ENCODE measurements at places on chromosomes 6 and 20.

DNA sequence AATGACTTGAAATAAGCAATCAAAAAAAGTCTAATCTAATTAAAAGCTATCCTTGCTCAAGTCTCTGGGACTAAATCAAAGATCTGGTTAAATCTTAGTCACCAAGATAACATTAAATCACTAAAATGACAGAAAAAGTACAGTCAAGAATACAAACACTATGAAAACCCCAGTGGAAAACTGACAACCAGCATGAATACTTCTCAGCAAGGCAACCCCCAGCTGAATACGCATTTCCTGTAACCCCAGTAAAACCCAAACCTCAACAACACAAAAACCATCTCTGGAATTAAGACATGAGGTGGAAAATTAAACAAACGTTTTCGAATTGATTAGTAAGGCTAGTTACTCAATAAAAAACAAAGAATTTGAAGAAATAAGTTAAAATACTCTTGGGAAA lies 23.7 kb upstream of the ZC3H12D start:
- DNase-seq = no peak

GRCh38 chr6:161727083-161727833 lies 453.4 kb upstream of the AGPAT4 start:
- no peak for DNase-seq

GRCh38 chr20:23050847-23051627 lies 1.6 kb upstream of the THBD start:
- no peak for DNase-seq

- DNase-seq = no peak
These were observed 764 bp downstream of the DNTTIP1 start for GRCh38 chr20:45792317-45793118.

DNA sequence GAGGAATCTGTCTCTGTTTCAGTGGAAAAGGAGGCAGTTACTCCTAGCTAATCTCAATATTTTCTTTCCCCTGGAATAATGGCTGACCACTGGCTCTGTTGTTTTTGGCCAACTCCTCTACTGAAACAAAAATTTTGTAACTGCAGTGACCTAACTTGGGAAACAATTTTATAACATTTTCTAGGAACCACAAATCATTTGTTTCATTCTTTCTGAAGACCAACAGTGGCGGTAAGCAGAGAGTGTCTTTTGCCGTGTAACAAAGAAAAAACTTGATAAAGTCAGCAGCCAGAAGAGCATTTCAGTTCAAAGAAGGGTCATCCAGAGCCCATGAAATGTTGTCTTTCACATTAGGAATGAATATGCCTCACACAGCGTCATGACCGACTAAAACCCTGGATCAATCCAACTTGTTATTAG lies 11.8 kb upstream of the BFSP1 start:
- no peak for DNase-seq

GRCh38 chr20:54212226-54212625 lies 4.3 kb downstream of the PFDN4 start:
- no peak for DNase-seq

GRCh38 chr6:114312931-114313330 lies 29.9 kb downstream of the HS3ST5 start:
- no peak for DNase-seq

DNA sequence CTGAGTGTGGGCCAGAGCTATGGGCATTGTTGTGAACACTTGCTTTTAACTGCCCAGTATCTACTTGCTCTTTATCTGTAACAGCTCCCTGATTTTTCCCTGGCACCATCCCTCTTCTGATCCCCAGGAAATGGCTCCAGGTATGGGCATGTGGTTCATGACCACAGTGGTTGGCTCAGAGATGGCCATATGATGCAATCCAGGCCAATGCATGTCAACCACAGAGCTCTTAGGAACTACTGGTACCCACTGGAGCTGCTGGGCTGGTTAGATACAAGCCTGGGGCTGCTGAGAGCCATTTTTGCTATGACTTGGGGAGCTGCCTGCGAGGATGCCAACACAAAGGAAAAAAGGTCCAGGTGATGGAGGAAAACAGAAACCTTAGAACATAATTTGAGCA lies 55.6 kb downstream of the KCNB1 start:
- DNase-seq = no peak

- DNase-seq = no peak
These were observed 242.6 kb upstream of the CDYL start for GRCh38 chr6:4533576-4533975.

DNA sequence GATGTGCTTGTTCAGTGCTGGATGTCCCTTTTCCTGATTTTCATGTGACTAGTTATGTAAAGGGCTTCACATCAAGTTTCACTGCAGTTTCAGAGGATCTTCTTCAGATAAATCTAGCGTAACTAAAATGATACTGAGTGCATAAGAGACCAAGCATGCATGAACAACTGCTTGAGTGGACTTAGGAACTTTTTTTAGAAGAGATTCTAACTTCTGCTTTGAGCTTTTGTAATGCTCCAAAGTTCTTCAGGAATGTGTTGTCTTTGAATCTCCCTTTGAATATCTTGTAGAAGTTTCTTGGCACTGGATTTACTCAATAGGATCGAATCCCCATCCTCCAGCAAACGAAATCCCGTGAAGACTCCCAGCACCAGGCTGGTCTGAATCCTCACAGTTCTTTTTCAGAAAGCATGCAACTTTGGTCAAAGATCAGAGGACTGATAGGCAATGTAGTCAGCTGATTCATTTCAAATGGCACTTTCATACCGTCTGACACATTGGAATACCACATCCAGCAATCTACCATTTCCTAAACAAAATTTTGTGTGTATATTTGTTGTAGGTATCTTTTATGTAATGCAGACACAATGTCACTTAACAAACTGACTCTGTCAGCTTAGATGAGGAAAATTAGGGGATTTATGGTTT lies 33.2 kb downstream of the ENPP1 start:
- DNase-seq = no peak

DNA sequence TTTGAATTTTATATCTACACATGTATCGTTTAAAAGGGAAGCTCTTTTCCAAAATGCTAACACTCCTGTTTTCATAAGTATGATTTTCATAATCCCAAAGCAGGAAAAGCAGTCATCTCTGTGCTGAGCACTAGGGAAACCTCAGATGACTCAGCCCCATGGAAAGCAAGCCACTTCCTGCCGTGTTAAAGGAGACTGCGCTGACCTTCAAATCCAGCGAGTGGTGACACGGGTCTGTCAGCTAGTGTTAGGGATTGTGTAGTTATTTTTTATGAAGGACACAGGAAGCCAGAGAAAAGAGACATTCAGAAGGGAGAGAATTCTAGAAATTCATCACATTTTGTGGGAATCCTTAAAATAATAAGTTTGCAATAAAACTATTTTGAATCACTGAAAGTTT lies 57.0 kb upstream of the CD93 start:
- DNase-seq = no peak

- no peak for DNase-seq
These were observed 91.0 kb downstream of the ANKEF1 start for GRCh38 chr20:10125757-10126156.

DNA sequence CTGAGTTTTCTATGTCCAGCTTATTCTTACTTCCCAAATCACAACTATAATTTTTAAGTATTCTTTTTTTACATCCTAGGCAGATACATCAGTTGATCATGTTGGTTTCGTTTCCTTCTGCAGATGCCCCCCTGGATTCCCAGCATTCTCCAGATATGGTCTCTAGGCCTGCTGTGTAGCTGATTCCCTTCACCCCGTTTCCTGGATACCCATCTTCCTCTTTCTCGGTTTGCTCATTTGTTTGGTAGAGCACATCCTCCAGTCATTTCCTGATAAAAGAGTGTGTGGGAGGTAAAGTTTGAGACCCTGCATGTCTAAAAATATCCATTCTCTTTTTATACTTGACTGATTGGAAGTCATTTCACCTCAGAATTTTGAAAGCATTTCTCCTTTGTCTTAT lies 66.4 kb downstream of the ANKS1A start:
- no peak for DNase-seq

- DNase-seq = no peak
These were observed 8.4 kb upstream of the ACSS1 start for GRCh38 chr20:25066386-25066785.

DNA sequence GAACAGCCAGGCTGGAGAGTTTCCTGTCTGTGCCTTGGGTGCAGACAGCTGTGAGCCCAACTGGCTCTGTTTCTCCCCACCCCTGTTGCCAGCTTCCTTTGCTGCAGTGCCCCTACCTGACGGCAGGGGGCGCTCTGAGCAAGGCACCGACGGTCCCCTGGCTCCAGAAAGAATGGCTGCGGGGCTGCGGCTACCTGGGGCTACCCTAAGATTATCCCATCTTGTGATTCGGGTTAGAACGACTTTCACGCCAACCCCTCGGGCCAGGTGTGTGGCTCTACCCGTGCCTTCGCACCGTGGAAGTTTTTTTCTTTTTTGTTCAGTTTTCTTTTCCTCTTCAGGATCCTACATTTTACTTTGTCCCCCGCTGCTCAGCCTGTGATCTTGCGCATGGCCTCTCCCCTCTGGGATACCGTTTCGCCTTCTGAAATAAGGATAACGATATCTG lies 33.4 kb upstream of the AAR2 start:
- peak; percentile 25 for DNase-seq

DNA sequence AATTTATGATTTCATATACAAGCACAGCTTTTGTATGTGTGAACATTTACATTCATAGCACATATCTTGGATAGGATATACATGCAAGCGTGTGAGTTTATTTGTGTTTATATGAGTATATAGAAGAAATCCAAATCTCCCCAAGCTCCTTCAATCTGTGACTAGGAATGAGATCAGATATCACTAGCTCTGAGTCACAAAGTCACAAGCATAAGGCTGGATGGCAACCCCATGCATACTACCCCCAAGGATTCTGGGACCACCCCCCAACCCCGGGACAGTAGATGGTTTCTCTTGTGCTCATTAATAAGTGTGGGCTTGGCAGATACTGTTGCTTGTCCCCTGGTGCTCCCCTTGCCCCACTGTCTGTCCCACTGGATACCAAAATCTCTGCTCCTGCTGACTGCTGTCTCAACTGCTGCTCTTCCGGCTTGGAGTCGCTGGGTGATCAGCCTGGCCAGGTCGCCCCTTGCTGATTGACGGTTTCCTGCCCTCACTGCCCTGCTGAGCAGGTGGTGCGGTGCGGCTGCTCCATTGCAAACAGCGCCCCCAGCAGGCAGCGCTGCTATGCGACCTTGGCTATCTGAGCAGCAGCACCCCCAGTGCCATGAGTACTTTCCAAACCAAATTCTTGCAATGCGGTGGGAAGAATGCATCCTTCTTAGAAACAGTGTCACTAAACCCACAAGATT lies 279.4 kb downstream of the CD83 start:
- no peak for DNase-seq

GRCh38 chr6:105934708-105935107 lies 151.4 kb upstream of the PRDM1 start:
- DNase-seq = no peak

GRCh38 chr6:88166493-88167351 lies 575 bp upstream of the CNR1 start:
- DNase-seq = peak; percentile 60

GRCh38 chr20:59559863-59560262 lies 44.5 kb upstream of the PHACTR3 start:
- DNase-seq = no peak

DNA sequence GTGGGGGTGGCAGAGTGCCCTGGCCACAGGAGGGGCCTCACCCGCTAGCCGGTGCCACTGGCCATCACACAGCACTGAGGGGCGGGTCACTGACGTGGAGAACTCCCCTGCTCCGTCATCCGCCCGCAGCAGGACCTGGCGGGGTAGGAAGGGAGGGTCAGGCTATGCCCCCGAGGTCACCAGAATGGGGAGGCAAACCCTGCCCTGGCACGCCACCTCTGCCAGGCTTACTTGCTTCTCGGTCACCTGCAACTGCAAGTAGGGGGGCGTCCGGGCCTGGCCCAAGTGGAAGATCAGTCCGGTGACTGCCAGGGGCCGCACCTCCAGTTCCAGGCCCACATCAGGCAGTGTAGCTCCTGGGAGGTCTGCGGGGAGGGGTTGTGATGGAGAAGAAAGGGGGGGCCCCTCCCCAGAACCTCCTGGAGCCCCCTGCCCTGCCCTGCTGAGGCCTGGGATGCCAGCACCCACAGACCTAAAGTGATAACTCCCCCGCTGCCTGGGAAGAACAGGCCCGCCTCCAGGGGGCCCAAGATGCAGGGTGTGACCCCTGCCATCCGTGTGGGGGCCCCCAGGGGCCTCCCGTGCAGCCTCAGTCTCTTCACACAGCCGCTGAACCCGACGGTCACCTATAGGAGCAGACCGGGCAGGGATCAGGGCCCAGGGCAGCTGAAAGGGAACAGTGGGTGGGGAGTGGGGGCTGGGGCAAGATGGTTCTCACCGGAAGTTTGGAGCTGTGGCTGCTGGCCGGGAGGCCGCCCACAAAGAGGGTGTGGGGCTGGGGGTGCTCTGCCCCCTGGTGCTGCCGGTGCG lies 7.4 kb downstream of the ADRM1 start:
- DNase-seq = no peak

DNA sequence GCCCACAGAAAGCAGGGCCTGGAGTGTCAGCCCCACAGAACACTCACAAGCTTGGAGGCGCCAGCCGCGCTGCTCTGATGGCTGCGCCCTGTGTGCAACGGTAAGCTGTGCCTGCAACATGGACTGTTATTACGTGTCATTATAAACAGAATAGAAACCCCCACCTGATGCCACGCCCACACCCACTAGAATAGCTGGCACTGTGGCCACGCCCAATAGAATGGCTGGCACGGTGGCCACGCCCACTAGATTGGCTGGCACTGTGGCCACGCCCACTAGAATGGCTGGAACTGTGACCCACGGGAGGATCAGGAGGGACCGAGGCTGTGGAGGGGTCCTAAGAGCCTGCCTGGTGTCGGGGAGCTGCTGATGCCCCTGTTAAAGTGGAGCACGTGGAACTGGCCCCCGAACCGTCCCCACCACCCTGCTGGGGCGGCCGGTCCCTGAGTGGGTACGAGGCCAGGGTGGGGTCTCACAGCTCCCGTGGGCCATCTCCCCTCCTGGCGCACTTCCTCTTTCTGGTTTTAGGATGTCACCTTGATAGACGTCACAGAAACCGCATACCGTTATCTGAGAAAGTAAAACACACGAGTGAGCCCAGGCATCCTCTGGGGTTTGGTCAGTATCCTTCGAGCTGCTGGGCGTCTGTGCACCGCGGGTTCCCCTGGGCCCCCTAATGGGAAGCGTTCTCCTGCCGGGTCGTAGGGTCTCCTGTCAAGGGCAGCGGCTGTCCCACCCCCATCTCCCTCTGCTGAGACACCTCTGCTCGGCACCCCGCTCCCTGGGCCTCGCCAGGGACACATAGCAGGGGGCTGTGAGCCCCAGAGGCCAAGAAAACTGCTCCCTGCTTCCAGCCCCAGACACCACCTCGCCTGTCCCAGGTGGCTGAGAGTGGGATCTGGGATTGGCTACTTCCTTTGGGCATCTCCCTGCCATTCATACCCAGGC lies 25.4 kb downstream of the SLC17A9 start:
- peak; percentile 50 for DNase-seq
